ENCODE measurements at places on chromosomes 5 and 9.

DNA sequence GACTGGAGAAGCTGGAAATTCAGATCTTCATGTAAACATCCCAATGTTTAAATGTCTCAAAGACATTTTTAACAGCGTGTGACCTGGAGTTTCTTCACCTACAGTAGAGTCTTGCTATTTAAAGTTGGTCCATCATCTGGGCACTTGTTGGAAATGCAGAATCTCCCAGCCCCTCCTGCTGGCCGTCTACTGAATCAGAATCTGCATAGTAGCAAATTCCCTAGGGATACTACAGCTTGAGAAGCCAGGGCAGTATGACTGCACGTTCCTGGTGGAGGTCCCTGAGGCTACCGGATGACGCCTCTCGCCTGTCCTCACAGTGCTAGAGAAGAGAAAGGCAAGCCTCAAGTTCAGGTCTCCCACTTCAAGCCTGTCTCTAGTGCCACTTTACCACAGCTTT, 15.7 kb downstream of the SAP30L start:
- no peak for DNase-seq

DNA sequence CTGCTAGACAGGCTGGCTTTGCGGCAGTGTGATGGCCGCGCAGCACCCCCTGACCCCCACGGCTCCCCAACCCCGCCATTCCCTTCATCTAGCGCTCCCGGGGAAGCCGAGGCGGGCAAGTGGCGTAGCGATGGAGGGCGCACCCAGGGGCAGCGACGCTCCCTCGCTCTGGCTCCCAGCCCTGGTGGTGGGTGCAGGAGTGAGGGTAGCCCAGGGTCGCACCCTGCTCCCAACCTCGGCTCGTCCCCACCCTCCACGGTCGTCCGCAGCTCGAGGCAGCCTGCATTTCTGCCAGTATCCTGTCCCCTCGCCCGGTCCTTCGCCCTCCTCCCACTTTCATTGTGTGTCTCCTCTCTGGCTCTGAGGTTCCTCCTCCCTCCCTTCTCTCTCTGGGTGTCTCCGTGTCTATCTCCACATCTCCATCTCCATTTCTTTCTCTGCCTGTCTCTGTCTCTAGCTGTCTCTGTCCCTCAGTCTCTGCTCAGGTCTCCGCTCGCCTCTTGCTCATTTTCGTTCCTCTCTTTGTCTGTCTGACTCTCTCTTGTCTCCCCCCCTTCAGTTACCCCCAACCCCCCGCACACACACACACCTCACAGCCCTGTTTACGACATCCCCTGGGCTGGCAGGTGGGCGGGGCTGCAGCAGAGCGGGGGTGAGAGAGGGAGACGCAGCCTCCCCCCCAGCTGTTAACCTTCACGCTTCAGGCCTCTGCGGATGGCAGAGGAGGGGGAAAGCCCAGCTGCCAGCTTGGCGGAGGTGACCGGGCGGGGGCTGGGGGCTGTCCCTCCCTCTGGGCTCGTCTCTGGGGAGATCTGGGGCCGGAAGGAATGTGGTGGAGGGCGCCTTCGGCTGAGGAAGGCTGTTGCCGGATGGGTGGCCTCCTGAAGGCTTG, 48.7 kb upstream of the PSD2 start:
- no peak for DNase-seq

GRCh38 chr5:154214371-154215106, 24.0 kb downstream of the GALNT10 start:
- no peak for DNase-seq

DNA sequence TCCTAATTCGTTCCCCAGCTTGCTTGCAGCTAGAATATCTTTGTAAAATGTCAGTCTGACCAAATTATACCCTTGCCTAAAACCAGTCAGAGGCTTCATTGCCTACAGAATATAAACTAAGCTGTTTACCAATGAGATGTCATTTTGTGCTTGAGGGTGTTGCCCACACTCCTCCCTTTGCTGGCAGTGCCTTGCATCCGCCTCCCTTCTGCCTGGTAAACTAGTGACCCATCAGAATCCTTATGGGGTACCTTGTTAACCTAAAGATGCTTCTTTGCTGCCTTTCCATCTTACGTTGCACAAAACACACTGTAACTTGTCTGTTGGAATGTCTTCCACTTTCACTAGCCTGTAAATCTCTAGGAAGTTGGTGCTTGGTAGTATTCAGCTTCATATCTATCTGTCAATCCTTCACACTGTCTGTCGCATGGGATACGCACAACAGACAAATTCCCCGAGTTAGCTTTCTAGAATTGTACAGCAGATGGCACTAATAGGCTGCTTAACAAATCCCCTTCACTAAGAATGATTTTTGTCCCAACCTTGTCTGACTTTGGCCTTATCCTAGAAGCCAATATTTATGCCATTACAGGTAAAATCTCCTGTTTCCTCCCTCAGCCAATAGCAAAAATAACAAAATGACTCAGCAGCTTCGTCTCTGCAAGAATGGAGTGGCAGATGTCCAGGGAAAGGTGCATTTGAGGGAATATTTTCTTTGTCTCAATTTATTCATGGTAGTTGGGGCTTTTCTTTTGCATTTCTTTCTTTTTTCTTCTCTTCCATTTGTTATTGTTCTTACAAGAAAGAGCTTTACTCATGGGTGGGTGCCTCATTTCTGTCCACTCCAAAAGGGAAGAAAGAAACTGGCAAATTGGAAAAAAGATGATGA, 3.0 kb downstream of the NUDT2 start:
- DNase-seq: peak; percentile 81

GRCh38 chr5:60208716-60209115, 315.2 kb upstream of the PDE4D start:
- no peak for DNase-seq

DNA sequence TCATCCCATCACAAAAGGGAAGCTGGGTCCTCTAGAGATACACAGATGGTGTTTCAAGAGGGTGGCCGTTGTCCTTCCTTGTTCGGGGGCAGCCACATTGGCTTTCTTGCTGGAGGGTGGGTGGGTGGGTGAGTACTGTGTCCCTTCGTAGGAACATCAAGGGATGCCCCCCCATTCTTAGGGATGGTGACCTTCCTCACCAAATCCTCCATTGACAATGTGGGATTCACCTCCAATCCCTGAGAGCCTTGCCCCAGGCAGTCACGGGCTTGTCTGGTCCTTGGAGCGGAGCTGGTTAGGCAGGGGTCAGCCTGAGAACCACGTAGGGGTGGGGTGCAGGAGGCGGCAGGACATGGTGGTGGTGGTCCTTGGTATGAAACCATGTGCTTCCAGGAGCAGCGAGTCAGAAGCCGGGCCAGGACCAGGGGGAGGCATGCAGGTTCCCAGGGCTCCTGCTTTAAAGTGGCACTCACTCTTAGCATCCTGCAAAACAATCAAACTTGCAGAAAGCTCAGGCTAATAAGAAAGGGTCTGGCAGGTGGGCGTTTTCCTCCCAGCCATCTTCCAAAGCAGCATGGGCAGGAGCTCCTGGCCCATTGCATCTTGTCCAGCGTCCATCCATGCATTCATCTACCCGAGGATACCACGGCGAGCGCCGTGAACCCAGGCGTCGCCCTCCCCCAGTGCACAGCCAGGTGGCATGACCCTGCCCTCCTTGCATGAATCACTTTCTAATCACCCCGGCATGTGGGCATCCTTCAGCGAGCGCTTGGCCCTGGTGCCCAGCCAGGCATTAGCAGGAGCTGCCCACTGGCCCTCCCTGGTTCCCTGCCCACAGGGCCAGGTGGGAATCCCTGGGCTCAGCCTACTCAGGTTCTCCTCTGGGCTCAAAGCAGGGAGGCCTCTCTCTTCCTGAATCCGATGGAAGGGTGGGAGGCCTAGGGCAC, 76.4 kb downstream of the NTNG2 start:
- no peak for DNase-seq

- no peak for DNase-seq
These were observed 24.7 kb downstream of the LHX6 start for GRCh38 chr9:122204055-122204454.

DNA sequence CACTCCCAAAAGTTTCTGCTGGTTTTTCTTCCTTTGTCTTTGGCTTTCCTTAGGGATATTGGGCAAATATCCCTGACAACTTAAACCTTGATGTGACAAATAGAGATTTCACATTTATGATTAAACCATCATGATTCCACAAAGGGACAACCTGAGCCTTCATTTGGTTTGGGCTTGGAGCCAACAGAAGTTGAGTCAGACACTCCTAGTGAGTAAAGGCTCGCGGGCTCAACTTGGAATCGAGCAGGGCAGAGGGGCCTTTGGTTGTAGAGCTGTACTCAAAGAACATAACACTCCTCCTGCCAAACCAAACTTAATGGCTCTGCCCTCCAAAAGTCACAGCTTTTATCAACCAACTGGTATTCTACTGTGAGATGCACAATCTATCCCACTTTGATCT, 290.2 kb upstream of the MAP3K1 start:
- no peak for DNase-seq

- peak; percentile 49 for DNase-seq
These were observed 36.2 kb downstream of the RIC1 start for GRCh38 chr9:5665059-5665458.

- DNase-seq: peak; percentile 15
These were observed 1.0 kb downstream of the KLF4 start for GRCh38 chr9:107488375-107489143.

DNA sequence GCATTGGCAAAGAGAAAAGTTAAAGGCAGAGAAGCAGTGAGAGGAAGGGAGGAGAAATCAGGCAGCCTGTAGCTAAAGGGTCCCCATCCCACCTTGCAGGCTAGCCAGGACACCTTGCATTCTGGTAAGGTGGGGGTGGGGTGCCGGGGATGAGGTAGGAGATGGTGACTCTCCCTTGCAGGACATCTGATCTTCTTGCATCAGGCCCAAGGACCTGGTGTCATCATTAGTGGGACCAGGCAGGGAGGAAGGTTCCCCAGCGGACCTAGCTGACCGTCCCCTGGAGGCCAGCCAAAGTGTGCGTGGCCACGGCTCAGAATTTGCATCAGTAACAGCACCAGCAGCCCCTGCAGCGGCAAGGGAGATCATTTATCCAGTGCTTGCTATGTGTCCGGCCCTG, 21.7 kb upstream of the CYSTM1 start:
- no peak for DNase-seq

DNA sequence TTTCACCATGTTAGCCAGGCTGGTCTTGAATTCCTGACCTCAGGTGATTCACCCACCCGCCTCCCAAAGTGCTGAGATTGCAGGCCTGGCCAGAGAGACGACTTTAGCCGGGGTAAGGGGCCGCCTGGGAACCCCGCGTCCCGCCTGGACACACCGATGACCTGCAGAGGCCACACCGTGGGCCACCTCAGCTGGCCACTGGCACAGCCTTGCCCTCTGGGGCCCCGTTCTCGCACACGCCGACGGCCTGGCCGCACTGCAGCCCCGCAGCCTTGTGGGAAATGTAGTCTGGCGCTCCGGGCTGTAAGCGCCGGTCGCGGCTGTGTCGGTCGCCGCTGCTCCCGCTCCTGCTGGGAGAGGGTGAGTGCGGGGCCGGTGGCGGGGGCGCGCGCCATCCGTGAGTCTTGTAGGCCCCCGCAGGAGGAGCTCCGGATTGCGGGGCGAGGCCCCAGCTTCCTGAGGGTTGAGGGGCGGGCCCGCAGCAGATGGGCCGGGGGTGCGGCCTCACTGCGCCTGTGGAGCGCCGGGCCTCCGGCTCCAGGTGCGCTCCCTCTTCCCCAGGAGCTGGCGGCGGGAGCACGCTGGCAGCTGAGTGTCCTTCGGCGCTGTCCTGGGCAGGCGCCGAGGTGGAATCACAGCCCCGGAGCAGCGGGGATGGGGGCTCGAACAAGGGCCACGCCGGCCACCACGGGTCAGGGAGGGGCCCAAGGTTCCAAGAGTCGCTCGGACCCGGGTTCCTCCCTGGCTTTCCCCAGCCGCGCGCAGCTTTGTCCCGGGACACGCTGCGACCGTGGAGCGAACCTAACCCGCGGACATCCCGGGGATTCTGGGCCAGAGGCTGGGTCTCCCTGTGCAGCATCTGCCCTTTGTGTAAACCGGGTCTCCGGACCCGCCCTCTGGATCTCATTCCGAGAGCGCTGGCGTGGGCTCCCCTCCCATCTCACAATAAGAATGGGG, at the start of gene ZFP2:
Gene ZFP2, plus strand, starts transcription at position 299 of the 957 bp plus-strand sequence. CDS start 35,401 bp downstream, outside the sequence.
- DNase-seq: peak; percentile 13

DNA sequence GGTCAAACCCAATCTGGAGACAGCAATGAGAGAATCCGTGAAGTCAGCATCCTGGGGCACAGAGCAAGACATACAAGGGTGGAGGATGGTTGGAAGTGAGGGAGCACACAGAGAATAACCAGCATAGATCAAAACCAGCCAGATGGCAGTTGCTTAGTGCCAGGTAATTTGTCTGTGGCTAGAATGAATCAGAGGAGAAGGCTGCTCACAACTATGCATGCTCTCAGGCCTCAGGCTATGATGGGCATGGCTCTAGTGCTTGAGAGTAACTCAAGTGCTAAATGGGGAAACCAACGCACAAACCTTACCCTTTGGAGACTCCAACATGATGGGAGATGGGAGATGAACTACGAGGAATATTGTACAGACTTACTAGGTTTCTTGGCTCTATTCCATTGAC, 160.8 kb downstream of the DMRT2 start:
- DNase-seq: no peak

- DNase-seq: no peak
These were observed 22.5 kb downstream of the LHFPL2 start for GRCh38 chr5:78626009-78626571.

DNA sequence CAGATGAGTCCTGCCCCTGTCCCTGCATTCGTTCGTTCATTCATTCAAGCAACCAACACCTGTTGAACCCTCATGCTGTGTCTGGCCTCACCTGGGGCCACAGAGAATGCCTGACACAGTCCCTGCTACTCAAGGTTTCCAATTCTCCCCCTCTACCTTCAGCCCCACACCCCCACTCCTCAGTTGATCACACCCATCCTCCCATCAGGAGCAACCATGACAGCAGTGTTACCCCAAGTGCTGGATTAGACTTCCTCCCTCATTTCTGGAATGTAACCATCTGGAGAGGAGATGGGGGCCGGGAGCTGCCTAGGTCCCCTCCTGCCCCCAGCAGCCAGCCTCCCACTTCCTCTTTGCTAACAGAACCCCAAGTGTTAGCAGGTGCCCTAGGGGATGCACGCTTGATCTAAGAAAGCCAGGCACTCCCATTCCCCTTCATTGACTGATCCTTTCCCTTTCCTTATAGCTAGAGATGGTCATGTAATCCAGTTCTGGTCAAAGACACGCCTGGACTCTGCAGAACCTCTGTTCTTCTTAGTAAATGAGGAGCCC, 57.2 kb downstream of the SMIM23 start:
- DNase-seq: no peak

DNA sequence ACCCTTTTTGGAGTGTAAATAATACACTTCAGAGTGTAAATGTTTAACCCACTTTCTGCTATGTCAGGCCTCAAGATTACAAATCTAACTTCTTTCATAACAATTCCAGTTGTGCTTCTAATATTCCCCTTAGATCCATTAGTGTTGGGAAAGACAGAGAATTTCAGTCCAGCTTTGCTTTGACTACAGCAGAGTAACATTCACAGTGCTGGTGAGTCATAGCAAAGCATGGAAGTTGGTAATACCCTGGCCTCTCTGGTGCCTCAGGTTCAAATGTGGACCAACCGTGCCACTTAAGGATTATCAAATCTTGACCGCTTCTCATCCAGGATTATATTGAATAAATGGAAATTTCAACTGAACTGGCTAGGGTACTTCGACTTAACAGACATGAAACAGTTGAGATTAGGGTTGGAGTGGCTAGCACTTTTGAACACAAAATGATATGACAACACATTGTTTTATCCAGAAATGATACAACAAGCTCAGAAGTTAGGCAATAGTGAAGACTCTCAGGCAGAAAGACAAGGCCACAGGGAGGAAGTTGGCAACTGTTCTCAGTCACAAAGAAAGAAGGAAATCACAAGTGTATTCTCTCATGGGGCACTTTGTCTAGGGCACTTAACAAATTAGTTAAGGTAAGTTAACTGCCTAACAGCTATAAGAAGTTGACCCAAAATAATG, 24.4 kb upstream of the RASA1 start:
- DNase-seq: peak; percentile 52

- no peak for DNase-seq
These were observed 277.6 kb upstream of the EFNA5 start for GRCh38 chr5:107948377-107948776.

- DNase-seq: no peak
These were observed 162.5 kb upstream of the GAS1 start for GRCh38 chr9:87109851-87110250.

All from hematopoietic multipotent progenitor cell treated with erythropoietin and hydrocortisone succinate and interleukin-3 and kit ligand, for 6 days (in vitro differentiated cells).